Fibroblast of villous mesenchyme (primary cell): ENCODE measurements at places on chromosomes 11 and 22.

DNA sequence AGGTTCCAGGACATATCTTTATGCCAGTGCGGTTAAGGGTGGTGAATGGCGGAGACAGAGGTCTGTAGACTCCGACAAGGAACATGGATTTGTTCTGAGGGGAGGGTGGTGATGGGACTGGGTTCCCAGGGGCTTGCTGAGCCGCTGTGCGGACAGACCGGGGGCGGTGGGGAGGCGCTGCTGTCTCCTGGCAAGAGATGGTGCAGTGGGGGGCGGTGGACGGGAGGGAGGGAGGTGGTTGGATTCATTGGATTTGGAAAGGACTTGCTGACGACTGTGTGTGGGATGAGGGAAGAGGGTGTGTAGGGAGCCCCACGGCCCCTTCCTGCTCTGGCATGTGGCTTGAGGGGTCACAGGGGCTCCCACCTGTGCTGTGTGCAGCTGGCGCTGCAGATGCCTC lies 43.2 kb downstream of the FLRT1 start:
- DNase-seq, result no peak

DNA sequence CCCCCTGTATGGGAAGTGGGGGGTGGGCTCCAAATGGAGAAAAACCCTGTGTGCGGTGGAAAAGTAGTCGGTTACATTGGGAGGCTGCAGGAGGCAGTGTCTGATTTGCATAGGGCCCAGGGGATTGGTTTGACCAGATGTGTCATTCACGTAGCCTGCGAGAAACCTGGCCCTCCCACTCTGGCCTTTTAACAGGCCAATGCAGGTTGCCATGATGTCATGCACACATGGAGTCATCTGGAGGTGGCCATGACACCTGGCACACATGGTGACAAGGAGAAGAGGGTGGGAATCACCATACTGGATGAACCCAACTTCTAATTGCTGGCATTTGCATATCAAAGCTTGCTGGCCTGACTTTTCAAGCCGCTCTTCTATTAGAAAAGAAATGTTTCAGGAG lies 50.6 kb downstream of the FAM181B start:
- no peak for DNase-seq

DNA sequence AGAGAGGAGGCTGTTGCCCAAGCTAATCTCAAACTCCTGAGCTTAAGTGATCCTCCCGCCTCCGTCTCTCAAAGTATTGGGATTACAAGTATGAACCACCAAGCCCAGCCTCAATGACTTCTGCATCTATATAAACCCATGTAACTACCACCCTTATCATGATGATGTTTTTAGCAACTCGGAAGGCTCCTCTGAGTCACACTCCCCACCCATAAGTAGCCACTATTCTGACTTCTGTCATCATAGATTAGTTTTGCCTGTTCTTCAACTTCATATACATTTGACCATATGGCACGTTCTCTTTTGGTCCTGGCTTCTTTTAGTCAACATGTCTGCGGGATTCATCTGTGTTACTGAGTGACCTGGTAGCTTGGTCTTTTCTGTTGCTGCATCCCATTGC lies 6.4 kb upstream of the FOSL1 start:
- no peak for DNase-seq

DNA sequence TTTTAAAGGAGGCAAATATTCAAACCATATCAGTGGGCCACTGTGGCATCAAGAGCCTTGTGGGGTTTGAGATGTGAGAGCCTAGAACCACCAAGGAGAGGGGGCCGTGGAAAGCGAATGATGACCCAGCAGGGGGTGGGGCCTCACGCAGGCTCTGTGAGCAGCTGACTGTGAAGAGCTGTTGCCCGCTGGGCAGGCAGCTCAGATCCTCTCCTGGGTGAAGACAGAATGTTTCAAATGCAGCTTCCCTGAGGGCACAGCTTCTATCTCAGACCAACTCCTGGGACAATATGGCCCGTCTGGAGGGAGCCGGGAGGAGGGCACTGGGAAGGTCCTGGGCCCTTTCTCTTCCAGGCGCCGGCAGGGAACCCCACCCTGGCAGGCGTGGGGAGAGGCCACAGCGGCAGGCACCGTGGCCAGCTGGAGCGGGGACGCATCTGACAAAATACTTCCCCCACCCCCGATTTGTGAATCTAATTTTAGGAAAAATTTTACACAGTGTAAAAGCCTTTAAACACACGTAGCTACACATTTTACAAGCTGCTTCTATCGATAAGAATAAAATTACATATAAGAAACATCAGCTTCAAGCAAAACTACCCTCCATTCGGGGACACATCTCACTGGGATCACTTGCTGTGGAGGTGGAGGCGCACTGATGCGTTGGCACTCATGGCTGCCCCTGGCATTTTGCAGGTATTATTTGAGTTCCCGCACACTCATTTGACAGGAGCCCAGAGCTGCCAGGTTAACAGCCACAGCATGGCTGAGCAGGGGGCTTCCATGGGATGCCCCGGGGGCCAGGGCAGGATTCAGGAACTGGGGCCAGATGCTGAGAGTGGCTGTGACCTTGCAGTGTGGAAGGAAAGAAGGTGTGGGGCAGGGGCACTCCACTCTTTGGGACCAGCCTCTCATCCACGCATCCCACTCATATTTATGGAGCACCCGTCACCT lies 40.3 kb downstream of the PARVG start:
- no peak for DNase-seq

GRCh38 chr11:32056438-32056837 lies 34.4 kb upstream of the RCN1 start:
- DNase-seq, result peak; percentile 39

DNA sequence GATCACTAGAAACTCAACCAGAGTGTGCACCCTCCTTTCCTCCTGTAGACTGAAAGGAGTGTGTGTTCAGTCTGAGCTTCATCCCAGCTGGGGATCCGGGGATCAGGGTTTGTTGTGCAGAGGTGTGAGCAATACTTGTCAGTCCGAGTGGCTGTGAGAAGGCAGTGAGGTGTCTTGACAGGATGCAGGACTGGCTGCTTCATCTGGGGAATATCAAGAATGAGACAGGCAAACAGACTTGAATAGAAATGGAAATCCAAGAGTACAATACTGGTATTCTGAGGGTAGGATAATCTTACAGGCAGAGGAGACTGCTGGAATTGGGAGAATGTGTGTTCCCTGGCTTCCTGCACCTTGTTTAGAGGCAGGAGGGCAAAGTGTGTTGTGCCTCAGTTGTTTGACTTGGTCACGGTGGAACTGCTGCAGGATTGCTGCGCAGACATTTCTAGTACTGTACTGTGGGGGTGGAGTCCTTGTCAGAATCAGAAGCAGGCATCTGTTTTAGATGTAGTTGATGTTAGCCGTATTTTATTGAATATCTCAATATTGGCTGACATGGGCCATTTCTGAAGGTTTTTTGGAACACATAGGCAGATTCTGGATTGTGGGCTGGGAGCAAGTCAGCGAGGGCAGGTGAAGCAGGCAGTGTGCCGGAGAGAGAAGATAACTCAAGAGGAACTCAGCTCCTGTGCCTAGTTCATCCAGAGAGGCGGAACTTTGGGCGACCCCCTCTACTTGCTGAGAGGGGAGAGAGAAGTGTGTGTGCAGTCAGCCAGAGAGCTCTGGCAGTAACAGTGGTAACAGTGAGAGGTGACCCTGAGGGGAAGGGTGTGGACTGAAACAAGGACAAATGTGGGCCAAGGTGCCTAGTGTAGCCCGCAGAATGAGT lies 27.1 kb upstream of the GRK2 start:
- peak; percentile 30 for DNase-seq

DNA sequence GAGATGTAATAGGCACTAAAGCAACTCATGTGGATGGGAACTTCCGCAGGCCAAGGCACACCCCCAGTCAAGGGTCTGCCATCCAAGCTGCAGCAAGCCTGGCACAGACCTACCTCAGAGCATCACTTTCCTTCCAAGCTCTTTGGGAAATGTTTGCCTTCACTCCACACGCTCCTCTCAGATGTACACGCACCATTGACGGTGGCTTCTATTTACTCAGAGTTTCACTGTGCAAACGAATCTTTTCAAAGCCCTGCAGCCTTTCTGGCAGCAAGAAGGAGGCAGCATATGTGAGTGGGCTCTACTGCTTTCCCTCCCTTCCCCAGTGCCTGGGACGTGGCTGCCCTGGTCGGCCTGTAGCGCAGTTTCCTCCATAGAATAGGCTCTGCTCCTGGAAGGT lies 60.9 kb upstream of the USP47 start:
- no peak for DNase-seq

DNA sequence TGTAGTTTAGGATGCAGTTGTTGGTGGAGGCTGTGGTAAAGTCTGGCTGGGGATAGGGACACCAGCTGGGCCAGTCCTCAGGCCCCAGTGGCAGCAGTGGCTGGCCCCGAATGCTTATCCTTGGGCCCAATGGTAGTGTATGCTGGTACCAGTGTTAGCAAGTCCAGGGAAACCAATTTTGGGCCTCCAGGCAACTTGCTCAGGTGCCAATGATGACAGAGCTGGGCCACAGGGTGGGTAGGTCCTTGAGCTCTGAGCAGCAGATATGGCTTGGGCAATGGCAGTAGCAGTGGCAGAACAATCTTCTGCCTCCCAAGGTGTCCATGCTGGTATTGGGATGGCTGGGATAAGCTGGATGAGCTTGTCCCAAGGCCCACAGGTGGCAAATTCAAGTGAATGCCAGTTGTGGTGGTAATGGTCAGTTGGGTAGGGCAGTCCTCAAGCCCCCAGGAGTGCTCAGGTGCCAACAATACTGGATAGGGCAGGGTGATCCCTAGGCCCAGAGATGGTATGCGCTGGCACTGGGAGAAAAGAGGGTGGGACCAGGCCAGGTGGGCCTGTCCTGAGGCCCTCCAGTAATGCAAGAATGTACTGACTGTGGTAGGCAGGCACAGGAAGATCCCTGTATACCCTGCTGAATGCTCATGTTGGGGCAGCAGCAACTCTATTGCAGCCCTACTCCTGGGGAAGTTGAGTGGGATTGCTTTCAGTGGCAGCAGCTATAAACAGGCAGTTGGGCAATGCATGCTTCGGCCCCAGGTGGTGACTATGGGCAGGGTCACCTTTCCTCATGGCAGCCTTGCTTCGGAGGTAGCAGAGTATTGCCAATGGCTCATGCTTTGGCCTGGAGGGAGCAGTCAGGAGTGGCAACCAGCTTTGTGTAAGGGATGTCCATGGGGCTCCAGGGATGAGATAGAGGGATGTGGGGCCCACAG lies 54.7 kb downstream of the KCNQ1OT1 start:
- no peak for DNase-seq

DNA sequence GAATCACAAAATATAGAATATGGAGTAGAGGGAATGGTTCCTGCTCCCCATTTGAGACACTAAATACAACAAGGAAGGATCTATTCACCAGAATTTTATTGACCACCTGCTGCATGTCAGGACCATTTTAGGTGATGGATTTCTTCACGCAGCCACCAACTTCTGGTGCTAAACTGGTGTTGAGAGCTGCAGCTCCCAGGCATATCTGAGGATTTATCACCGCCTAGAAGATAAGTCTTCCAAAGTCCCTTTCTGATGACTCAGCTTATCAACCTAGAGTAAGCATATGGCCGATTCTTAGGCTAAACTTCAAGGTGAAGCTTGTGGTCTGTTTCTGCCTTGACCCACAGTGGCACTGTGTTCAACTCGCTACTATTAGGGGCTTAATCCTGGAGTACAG lies 6.7 kb downstream of the DDI1 start:
- peak; percentile 11 for DNase-seq

GRCh38 chr11:63212742-63213141 lies 30.7 kb downstream of the SLC22A25 start:
- DNase-seq, result peak; percentile 19

DNA sequence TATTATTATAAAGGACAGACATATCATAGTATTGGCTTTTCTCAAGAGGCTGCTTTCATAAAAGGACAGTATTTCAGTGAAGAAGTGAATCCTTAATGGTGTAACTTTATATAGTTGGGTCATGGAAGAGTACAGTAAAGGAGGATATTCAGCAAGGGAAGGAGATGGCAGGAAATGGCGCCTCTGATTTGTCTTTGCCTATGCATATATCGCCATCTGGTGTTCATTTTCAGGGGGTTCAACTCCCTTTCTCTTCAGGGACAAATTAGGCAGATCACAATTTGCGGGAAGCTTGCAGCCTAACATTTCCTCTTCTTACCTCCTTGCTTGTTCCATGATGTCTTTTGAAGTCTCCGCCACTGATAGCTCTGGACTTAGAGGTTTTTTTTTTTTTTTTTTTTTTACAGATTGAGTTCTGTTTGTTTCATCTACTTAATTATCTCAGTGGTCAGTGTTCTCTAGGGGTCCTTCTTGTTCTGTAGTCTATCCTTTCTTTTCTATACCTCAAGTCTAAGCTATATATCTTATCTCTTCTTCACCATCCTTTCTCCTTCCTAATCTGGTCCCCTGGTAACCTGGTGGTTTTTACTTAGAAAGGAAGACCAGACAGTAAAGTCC lies 21.8 kb upstream of the RRM1 start:
- peak; percentile 84 for DNase-seq

GRCh38 chr11:64935359-64936081 lies at the start of gene GPHA2:
Gene GPHA2 (minus strand): TSS chr11:64935893. CDS start chr11:64935460, 433 bp downstream.
- peak; percentile 45 for DNase-seq

DNA sequence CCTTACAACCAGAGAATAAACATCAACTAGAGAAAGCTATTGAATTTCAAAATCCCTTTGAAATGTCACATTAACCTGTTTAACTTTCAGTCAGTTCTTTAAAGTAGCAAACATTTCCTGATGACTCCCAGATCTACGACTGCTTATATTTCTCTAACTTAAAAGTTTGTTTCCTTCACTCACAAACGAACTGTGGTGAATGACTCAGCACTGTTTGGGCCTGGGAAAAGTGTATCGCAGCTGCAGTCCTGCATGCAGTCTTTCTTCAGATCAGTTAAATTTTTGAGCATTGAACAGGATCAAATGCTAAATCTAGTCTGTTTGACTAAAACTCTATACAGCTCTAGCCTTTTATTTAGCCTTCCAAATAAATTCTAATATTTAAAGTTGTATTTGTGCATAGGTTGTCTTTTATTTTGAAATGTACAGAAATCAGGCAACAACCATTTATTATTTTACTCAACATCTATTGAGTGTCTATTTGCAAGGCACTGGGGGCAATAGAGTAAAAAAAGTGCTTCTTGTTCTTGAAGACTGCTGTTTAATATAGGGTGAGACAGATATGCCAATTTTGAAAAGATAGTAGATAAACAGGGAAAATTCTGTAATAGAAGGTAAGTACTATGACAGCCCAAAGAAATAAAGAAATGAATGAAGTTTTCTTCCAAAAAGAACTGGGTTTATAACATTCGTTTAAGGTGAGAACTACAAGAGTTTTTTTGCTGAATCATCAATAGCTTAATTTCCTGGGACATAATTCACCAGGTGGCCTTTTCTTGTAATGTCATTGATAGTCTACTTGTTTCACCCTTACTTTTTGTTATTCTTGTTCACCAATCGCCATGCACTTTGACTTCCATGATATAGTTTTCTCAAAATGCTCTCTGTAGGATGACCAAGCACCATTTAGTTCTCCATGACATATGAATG lies 235.4 kb downstream of the METTL15 start:
- DNase-seq, result peak; percentile 96

- DNase-seq, result no peak
Measured at GRCh38 chr22:48663297-48663696, 1164.4 kb downstream of the BRD1 start.

DNA sequence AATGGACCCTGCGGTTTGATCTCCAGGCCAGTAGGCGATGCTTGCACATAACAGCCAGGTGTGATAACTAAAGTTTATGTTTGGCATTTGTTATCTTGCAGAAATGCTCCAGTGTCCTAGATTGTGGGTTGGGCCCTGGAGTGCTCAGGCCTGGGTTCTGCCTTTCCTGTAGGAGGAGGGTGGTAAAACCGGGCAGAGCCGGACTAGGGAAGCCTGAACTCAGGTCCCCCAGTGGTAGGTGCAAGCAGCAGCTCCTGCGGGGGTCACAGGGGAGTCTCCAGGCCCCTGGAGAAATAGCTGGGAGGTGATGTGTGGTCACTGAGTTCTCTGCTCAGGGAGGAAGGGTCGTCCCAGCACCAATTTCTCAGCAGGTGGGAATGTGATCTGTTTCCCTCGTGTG lies 538.3 kb upstream of the ANO3 start:
- no peak for DNase-seq

GRCh38 chr22:37556710-37557109 lies 3.6 kb upstream of the CDC42EP1 start:
- no peak for DNase-seq
